ENCODE measurements at places on chromosomes 5 and 9.

DNA sequence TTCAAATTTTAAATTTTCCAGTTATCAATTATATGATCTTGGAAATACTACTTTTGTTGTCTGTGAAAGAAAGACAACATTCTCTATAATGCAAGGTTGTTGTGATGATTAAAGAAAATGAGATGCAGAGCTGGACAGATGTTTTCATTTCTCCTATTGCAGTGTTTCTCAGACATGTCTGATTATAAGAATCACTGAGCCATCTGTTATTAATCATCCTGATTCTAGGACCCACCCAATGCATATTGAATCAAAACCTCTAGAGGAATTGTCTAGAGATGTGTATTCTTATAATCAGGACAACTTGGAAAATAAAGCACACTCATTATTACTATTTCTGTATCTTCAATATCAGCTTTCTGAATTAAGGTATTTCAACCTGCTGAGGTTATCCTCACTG, 121.1 kb upstream of the ASTN2 start:
- no peak for DNase-seq

GRCh38 chr5:138264183-138264582, 10.2 kb downstream of the GFRA3 start:
- DNase-seq, result no peak

GRCh38 chr5:138711087-138711486, 42.1 kb upstream of the CTNNA1 start:
- no peak for DNase-seq

- no peak for DNase-seq
Measured at GRCh38 chr5:73564018-73564417, 1.4 kb downstream of the ANKRA2 start.

- DNase-seq, result no peak
Measured at GRCh38 chr5:142095651-142096330, 12.8 kb upstream of the NDFIP1 start.

- DNase-seq, result no peak
Measured at GRCh38 chr5:59763541-59763940, 130.0 kb downstream of the PDE4D start.

GRCh38 chr9:77175151-77175550, 2.2 kb upstream of the VPS13A start:
- no peak for DNase-seq

- no peak for DNase-seq
Measured at GRCh38 chr5:27906931-27907601, 868.7 kb upstream of the CDH9 start.

DNA sequence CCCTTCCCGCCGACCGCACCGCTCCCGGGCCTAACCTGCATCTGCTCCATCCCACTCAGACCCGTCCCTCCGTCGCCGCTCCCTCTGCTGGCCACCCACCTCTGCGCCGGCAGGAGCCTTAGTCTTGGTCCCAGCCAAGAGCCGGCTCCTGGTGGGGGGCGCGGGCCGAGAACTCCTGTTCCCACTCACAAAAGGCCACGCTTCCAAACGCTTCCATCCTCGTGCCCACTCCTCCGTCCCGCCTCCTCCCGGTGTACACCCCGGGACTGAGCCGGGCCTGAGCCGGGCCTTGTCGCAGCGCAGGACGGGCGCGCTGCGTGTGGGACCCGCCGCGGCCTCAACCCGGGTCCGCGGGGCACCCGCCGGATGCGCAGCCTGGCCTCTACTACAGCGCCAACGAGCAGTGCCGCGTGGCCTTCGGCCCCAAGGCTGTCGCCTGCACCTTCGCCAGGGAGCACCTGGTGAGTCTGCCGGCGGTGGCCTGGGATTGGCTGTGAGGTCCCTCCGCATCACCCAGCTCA, 7.5 kb downstream of the ADAMTS13 start:
- no peak for DNase-seq

DNA sequence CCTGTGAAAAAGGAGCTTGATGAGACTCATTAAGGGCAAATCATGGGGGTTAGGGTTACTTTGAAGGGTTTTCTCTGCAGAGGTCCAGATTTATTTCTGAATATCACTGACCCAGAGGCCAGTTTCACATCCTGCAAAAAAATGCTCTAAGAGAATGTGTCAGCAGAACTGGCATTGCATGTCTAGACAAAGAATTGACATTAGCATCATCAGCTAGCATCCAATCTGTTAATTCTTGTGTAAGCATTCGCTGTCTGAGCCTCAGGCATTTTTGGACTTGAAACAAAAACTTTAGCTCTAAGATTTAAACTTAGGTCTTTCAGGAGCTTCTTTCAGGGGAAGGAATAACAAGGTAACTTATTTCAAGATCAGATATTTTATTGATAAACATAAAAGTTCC, 187.9 kb upstream of the ELL2 start:
- no peak for DNase-seq

GRCh38 chr5:166493612-166494011, 1797.8 kb upstream of the WWC1 start:
- no peak for DNase-seq

GRCh38 chr5:1004461-1005248, 3.9 kb upstream of the NKD2 start:
- peak; percentile 6 for DNase-seq

DNA sequence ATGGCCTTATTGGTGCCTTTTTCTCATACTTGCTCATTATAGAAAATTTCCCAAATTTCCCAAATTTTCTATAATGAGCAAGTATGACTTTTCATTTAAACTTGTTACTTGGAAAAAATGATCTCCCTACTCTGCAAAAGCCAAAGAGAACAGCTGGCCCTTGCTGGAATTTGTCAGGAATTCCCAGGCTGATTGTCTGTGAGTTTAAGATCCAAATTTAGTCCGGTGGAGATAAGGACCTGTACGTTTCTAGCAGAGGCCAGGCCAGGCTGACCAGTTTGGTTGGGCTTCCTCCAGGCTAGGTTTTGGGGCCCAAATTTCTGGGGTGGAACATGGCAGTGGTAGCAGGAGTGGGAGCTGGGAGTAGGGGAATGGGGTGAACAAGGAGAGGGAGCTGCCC, 51.9 kb downstream of the NEURL1B start:
- no peak for DNase-seq

DNA sequence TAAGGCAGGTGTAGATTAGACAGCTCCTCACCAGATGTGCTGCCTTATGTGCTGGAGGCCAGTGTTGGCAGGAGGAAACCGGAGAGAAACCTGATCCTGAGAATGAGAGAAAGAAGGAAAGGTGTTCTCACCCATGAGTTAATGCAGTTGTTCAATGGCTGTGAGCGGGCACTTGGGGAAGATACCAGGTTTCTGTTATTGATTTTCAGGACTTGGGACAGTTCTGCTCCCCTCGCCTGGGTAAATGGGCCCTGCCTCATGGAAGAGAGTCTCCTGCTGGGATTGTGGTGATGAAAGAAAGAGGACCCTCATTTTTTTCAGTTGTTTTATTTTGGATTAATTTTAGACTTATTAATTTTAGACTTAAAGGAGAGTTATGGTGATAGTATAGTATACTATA, 59.5 kb downstream of the EGFLAM start:
- DNase-seq, result no peak

- no peak for DNase-seq
Measured at GRCh38 chr5:169178754-169179153, 122.2 kb downstream of the SLIT3 start.

DNA sequence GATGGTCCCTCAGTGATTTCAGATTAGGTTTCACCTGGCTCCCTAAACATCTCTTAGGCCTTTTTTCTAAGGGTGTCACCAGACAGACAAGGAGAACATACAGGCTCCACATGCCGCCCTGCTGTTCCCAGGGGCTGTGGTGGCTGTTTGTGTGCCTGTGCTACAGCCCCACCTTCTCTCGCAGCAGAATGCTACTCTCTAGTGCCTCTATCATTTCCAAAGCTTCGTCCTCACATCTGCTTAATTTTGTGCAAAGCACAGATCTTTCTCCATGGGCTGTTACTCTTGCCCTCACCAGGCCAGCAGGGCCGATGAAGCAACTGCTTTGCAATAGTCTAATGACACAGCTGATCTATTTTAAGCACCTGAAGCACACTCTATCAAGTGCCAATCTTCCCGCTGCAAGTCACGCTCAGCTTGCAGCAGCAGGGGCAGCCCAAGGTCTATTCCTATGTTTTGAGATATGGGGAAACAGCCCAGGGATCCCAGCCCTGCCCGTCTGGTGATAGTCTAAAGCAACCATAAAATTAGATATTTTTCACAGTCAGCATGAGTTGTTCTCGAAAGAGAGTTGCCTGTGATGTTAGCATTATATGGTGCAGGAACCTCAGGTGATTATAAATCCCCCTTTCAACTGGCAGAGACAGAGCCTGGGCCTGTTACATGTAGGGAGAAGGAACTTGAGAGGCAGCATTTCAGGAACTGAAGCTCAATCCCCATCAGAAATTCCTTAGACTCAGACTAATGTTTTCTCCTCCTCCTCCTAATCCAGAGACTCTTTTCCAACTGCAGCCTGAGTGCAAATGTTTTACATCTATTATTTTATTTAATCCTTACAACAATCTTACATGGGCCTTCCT, 12.7 kb downstream of the ABLIM3 start:
- DNase-seq, result no peak

GRCh38 chr5:95821110-95822021, 1.2 kb downstream of the GLRX start:
- DNase-seq, result no peak

DNA sequence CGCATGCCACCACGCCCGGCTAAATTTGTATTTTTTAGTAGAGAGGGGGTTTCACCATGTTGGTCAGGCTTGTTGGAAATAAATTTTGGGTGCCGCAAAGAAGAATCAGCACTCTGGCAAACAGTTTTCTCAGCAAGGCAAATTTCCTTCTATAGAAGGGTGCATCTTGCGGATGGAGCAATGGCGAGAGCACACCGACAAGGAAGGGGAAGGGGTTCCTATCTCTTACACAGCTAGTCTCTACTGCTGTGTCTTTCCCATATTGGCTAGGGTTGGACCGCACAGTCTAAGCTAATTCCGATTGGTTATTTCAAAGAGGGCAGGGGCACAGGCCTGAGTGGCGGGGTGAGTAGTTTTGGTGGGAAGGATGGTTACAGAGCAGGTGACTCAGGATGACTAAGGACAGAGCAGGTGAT, 707 bp downstream of the GTF3C5 start:
- no peak for DNase-seq

DNA sequence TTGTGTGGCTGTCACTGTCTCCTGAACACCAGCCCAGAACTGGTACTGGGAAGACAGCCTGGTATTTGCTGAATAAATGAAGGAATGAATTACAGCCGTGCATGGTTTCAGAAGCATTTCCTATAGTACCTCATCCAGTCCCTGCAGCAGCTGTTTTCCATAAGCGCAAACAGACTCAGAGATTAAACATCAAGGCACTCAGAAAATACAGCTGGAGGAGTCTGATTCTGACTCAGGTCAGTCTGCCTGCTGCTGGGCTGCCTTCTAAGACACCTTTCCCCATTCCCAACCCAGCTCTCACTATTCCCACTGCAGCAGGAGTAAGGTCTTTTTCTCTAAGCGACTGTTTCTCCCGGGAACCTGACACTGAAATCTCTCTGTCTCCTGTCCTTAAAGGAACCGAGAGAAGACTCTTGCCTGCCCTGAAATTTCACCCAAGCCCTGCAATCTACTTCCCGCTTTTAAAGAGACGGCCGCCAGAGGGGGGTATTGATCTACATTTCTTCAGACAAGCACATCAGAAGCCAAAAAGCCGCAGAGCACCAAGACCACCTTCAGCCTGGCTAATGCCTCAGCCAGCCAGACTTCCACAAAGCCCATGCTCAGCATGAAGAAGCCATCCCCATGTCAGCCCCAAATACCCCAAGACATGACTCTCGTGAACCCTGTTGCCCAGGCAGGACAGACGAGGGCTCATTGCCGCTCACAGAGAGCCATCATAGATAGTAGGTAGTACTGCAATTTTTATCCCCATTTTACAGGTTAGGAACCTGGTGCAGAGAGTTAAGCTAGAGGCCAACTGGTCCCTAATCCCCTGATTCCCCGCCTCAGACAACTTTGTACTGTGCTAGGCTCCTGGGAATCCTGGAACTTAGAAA, 5.4 kb upstream of the FOXI1 start:
- DNase-seq, result peak; percentile 73

GRCh38 chr5:124544366-124545055, 201.9 kb downstream of the ZNF608 start:
- DNase-seq, result no peak

DNA sequence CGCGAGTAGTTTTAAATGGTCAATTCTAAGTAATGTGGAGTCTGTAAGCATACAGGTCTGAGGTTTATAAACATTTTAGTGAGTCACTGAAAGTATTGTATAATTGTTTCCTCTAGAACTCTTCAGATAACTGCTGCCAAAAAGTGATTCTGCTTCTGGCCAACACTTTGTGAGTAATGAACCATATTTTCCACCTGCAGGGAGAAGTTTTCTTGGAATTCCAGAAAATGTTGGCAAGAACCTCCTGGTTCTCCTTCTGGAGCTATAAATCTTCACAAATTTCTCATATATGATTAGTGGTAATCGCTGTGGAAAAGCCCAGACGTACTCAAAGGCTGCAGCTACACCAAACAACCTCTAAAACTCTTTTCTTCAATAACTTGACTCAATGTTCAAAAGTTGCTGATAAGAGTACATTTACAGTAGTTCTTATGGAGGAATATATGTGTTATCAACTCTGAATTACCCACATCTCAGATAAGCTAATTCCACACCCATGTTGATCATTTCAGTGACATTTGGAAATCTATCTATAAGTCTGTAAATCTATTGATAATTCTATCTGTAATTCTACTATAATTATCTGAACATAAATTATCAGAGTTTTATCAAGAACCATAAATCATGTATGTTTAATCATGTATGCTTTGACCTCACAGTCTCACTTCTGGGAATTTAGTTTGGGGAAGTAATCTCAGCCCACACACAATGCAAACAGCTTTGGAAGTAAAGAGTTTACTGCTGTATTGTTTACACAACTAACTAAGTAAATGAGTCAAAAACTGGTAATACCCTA, 74.1 kb downstream of the FNBP1 start:
- DNase-seq, result no peak

- DNase-seq, result no peak
Measured at GRCh38 chr5:18503797-18504328, 869.6 kb downstream of the TAF11L14 start.

- DNase-seq, result no peak
Measured at GRCh38 chr9:96883922-96884321, 29.6 kb upstream of the ZNF782 start.

- DNase-seq, result no peak
Measured at GRCh38 chr5:1424716-1425115, 20.5 kb downstream of the SLC6A3 start.

- no peak for DNase-seq
Measured at GRCh38 chr9:23682891-23683431, 143.1 kb downstream of the ELAVL2 start.

GRCh38 chr5:114101153-114101552, 260.7 kb upstream of the KCNN2 start:
- DNase-seq, result peak; percentile 3

DNA sequence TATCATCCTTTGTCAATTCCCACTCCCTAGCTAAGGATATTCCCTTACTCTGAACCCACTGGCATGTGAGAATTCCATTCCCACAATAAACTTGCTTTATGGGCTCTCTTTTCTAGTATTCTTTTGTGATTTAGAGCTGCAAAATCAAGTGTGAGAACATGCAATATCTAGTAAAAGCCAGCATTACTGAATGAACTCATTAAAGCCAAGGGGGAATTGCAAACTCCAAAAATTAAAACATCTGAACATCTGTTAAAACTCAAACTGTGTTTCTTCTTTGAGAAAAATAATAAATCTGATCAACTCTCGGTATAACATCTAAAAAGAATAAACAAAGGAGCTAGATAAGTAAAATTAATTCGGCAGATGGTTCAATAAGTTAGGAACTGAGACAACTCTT, 53.1 kb upstream of the MPDZ start:
- no peak for DNase-seq

- no peak for DNase-seq
Measured at GRCh38 chr5:62731022-62731421, 152.4 kb downstream of the LRRC70 start.

GRCh38 chr9:14749741-14750211, 27.2 kb upstream of the CER1 start:
- peak; percentile 43 for DNase-seq
